ENCODE measurements at places on chromosomes 2 and 18.
A peak's percentile ranks its signal among the peaks of the same experiment; 100 is the strongest.

DNA sequence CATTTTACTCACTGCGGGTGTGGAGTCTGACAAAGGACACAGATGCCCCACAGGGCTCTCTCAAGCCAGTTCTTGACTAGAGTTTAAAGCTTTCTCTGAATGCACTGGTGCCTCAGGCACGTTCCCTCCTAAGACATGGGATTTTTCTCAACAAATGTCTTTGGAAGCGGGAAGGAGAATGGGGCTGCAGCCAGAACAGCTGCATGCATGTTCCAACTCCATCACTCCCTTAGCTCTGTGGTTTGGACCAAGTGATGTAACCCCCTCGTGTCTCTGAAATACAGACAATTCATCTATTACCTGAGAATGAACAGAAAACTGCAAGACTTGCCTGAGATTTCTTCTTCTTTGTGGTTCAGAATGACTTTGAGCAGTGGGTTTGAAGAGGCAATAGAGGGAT, 141.7 kb upstream of the SERPINE2 start:
- no peak for DNase-seq

DNA sequence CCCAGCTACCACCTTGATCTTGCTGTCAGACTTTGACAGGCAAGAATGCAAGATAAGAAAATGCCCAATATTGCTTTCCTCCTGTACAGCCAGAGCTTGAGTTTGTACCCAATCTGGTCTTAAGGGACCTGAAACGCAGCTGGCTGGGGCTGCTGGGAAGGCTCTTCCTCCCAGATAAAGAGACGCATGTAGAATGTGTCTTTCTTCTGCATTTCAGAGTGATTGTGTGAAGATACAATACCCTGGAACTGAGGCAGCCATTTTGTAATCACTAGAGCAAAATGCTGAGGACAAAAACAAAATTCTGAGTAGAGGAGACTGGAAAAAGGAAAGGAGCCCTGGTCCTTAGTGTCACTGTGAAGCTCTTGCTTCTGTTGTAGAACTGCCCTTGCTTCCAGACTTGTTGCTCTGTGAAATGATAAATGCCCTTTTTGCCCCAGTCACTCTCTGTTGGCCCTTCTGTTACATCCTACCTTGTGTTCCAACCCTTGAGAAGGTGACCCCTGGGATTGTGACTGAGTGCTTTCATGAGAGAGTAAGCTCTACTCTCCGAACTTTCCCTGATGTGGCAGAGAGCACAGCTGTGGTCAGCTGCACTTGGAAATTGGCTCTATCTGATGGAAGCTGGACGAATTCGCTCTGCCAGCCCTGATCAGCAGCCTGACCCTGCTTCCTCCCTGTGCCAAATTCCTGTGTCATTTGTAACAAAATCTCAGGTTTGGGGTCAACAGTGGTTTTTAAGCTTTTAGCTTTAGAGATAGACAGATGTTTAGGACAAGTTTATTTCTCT, 137.4 kb upstream of the RBMS1 start:
- DNase-seq, result no peak

- no peak for DNase-seq
These were observed 308.1 kb upstream of the CYRIA start for GRCh38 chr2:16973586-16974286.

DNA sequence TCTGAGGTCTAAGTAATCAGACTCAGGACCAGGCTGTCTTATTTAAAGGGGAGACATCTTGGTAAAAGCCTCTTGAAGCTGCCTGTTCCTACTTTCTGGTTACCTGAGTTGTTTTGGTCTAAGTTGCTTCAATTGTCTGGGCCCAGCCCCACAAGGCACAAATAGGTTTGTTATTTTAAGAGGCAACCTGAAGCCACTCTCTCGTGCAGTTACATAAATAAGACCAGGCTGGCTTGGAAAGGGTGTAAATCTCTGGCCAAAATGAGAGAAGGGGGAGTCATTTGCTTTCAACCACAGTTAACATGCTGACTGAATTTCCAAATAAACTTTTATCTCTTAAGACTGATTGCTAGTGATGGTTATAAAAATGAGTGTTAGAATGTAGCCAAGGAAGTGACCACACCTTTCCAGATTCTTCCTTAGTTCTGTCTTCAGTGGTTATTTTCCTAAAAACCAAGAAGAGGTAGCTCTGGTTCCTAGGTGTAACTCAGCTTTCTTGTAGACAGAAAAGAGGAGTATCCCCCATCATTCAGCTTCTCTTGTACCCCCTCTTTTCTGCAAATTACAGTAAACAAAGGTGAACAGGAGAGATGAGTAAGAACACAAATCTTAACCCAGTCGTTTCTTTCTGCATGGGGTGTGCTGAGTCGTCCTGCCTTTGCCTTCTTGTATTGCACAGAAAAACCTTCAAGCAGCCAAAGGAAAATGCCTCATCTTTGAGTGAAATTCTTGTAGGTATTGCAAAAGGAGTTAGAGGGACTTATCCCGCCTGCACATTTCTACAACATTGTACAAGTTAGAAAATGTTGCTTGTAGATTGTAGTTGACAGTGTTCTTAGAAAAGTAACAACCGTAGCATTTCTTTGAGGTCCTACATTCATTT, 161.5 kb upstream of the NT5C1B start:
- DNase-seq, result no peak

- no peak for DNase-seq
These were observed 54.6 kb upstream of the RASGRP3 start for GRCh38 chr2:33421820-33422219.

GRCh38 chr2:95076705-95077529, 44.7 kb downstream of the MRPS5 start:
- peak; percentile 92 for DNase-seq

GRCh38 chr2:20501974-20502373, 55.1 kb downstream of the RHOB start:
- no peak for DNase-seq

DNA sequence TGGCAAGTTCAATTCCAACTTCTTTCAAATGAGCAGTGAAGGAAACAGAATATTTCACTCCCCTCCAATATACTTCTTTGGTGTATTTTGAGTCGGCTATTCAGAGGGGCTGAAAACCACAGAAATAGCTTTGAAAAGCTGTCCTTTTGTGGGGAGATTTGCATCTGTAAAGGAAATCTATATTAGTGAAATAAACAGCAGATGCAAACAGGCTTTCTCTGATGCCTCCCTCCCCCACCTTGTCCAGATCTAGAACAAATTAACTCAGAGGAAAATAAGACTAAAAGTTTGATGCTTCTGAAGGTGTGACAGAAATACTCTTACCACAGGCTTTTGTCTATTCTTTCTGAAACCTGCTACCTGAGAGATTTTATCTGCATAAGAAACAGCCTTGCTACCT, 808.5 kb downstream of the CPS1 start:
- no peak for DNase-seq

DNA sequence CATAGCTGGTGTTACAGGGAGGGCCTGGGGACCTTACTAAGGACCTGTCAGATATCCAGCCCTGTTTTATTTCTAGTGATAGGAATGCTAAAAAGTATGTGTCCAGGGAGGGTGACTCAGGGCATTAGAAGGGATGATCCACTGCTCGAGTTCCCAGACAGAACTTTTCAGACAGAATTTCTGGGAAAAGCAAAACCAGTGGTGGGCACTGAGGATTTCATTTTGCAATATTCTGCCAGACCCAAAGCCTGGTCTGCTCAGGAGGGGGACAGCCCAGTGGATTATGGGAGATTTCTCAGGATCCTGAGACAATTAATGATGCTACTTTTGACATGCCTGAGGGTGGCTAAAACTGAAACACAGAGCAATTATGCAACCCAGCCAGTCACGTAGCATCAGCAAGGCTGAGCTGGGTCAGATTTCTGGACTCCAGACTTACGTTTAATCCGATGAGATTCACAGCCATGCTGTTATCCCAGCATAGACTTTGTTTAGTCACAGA, 4.7 kb upstream of the KCNE4 start:
- no peak for DNase-seq

GRCh38 chr2:151860613-151861146, 32.5 kb upstream of the ARL5A start:
- DNase-seq, result no peak

GRCh38 chr2:17303054-17303453, 215.2 kb downstream of the RAD51AP2 start:
- no peak for DNase-seq

GRCh38 chr2:142675398-142675797, 202.1 kb upstream of the KYNU start:
- no peak for DNase-seq

DNA sequence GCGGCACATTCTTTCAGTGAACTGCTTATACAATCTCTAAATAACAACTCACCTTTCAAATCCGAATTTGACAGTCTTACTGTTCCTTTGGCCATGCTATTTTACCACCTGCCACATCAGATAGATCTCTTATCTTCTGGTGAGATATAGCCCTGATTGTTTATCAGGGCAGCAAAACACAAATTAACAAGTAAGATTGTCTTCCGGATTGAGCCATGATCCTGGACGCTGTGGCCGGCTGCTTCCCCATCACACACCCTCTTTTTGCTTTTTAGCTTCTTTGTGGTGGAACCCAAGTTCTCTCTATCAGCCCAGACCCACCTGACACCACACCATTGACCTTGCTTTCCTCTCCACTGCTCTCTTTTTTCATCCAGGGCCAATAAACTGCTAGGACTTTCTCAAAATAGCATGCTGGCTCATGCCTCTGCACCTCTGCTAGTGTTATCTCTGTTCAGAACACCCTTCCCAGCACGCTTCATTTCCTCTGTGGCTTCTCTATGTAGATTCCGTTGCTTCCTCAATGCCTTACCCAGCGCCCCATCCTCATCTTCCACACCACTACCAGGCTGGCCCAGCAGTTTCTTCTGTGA, 111.8 kb upstream of the CNTNAP5 start:
- no peak for DNase-seq

Data from WTC11 (cell line).